ENCODE measurements at places on chromosomes 1 and 21.

- no peak for DNase-seq
These were observed 320 bp downstream of the C1orf174 start for GRCh38 chr1:3899754-3900149.

DNA sequence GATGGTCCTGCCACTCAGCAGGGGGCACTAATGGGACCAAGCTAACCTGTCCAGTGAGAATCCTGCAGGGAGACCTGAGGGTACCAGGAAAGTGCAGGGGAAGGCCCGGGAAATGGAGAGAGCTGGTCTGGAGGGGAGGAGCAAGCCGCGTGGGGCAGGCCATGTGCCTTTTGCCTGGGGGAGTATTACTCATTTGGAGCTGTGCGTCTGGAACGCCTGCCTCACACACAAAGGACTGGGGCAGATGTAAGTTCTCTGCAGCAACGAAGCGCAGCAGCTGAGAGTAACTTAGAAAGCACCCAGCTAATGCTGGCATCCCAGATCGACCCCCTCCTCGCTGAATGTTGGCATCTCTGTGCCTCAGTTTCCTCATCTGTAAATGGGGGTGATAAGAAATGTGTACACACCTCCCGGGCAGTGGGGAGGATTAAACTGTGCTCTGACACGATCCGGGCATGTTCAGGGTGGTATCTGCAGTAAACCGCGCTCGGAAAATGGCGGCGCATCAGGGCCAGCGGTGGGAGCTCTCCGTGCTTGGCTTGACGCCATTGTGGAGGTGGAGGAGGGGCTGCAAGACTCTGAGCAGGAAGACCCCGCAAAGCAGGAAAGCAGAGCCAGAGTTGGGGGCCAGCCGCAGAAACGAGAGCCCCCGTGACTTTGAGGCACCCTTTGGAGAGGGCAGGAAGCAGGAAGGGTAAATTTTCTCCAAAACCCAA lies 212.5 kb downstream of the NPHP4 start:
- DNase-seq: no peak

DNA sequence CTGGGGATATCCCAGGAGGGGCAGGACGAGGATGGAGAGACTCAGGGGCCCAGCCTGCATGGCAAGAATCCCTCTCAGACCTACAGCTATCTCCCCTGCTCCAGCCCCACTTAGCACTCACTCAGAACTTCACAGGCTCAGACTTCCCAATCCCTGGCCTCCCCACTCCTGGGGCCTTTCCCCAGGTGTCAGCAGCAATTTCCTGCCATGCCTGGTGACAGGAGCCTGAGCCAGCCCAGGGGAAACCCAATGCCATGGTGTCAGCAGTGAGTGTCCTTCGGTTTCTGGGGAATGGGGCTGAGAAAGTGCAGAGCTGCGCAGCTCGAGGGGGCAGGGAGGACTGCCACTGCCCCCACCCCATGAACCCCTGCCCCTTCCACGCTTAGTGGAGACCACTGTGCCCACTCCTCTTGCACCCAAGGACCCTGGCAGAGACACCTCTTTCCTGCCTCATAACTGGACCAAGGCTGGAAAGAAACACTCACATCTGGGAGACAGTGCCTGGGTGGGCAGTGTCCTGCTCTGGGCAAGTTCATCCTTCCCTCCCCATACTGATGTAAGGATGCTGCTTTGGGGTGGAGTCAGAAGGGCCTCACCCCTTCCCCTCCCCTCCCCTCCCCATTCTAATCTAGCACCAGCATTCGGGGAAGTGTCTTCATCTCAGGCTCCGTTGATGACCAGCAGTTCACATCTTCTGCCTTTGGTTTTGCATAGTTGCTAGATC lies 17.1 kb upstream of the UBL4B start:
- DNase-seq: no peak

DNA sequence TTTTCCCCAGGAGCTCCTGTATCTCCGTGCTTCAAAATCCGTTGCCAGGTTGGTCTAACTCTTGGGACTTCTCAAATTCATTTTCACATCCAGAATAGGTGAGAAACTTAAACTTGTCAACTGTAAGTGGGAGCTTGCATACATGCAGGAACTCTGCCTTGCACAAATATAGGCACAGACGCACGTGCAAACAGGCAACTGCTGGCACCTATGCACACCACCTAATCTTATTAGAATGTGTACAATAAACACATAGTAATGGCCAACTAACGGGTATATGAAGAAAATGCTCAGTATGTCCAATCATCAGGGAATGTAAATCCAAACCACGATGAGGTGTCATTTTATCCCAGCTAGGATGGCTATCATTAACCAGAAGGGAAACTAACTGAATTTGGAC lies 22.6 kb upstream of the FCGR2A start:
- no peak for DNase-seq

- no peak for DNase-seq
These were observed 97.3 kb downstream of the LMX1A start for GRCh38 chr1:165259236-165259635.

GRCh38 chr1:1892079-1892762 lies 1.3 kb upstream of the GNB1 start:
- no peak for DNase-seq

DNA sequence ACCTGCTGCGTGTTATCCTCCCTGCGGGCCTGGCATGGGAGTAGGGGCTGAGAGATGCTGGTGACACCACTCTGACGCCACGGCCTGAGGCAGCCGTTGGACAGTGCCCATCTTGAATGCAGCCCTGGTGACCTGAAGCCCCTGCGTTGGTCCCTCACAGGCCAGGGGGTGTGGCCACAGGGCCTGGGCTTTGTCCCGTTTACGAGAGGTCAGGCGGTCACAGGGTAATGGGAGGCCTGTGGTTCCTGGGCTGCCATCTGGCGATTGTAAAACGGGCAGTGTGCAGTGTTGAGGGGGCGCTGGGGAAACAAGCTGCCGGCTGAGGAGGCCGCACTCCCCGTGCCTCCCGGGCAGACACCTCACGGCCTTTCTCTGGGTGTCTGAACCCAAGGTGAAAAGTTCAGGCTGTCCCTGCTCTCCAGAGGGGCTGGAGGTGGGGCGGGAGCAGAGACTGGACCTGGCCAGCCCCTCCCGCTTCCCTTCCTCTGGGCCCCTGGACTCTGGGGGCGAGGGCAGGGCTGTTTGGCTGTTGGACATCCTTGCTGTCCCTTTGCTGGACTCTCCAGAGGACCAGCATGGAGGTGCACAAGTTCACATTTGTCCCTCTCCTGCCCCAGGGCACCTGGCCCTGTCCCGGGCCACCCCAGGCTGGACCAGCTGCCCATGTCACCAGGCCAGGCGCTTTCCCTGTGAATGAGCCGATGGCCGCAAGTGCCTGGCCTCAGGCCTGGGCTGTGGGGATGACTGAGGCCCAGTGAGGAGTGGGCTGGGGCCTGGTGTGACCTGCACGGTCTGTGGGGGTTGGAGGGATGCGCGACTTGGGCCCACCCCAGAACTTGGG lies 42.4 kb downstream of the SKI start:
- no peak for DNase-seq

DNA sequence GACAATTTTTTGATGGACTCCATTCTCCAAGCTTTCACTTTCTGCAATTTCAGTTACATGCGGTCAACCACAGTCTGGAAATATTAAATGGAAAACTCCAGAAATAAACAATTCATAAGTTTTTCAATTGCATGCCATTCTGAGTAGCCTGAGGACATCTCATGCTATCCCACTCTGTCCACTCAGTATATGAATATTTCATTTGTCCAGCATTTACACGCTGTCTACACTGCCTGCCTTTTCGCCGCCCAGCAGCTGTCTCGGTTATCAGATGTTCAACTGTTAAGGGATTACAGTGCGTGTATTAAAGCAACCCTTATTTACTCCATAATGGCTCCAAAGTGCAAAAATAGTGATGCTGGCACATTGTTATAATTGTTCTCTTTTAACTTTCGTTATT lies 116.3 kb downstream of the ADSS2 start:
- DNase-seq: no peak

- DNase-seq: no peak
These were observed 158.0 kb downstream of the GPATCH2 start for GRCh38 chr1:217472915-217473314.

- no peak for DNase-seq
These were observed 39.0 kb upstream of the RWDD3 start for GRCh38 chr1:95195046-95195445.

- DNase-seq: no peak
These were observed 142.4 kb downstream of the ZP4 start for GRCh38 chr1:237748171-237748960.

DNA sequence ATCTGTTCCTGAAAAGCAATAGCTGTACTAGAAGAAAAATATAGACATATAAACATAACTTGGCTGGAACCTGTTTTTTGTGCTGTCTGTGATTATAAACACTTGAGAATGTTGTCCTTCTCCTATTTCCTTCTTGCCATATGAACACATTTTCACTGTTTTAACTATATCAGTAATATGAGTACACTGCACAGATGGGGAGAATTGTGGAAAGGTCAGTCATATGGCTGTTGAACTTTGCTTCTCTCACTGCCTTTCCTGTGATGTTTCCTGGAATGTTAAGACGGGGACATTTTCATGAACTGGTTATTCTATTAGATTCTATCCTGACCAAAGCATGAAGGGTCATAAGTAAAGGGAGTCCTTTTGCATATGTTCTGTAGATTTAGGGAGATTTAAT lies 24.9 kb downstream of the HMCN1 start:
- no peak for DNase-seq

DNA sequence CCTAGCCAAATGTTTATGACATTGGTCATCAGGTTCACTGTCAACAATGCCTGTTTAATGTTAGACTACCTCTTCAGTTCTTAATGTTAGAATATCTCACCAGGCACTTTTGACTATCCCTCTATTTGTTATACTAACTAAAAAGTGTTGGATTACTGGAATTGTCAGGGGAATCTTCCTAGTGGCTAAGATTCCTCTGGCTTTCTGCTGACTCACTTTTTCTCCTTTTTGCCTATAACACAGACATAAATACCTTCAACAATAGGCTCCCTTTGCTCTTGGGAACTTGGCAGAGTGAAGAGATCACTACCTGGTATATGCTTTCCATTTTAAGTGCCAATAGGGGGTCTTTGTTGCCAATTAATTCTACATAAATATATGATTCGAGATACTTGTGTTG lies 68.5 kb downstream of the TMEM200B start:
- DNase-seq: no peak

GRCh38 chr1:12600335-12600734 lies 17.7 kb downstream of the DHRS3 start:
- no peak for DNase-seq

GRCh38 chr1:58568271-58568860 lies 8.7 kb downstream of the TACSTD2 start:
- no peak for DNase-seq

DNA sequence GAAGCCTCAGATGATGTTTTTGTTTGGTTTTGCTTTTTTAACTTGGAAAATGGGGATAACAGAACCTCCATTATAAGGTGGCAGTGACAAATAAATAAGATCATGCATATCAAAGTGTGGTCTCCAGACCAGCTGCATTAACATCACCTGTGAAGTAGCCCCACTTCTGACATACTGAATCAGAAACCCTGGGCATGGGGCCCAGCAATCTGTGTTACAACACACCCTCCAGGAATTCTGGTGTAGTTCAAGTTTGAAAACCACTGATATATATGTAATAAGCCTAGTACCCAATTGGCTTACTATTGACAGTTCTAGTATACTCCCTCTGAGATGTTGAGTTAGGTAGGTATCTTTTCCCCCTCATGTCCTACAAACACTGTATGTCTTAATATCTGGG lies 24.1 kb upstream of the RNF19B start:
- DNase-seq: no peak

- DNase-seq: no peak
These were observed 551.3 kb downstream of the KCNT2 start for GRCh38 chr1:196056966-196057365.

GRCh38 chr1:170685166-170685565 lies 21.2 kb downstream of the PRRX1 start:
- DNase-seq: no peak

DNA sequence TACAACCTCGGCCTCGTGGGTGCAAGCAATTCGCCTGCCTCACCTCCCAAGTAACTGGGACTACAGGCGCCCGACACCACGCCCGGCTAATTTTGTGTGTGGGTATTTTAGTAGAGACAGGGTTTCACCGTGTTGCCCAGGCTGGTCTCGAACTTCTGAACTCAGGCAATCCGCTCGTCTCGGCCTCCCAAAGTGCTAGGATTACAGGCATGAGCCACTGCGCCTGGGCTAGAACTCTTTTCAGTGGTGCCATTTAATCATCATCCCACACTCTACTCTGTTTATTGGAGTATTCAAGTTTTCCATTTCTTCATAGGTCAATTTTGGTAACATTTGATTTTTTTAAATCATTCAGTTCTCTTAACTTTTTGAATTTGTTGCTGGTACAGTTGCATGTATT lies 101.3 kb downstream of the DHRS3 start:
- DNase-seq: no peak

- no peak for DNase-seq
These were observed 11.5 kb downstream of the CDC14A start for GRCh38 chr1:100363831-100364230.

- no peak for DNase-seq
These were observed 41.5 kb upstream of the EGLN1 start for GRCh38 chr1:231463541-231463940.

DNA sequence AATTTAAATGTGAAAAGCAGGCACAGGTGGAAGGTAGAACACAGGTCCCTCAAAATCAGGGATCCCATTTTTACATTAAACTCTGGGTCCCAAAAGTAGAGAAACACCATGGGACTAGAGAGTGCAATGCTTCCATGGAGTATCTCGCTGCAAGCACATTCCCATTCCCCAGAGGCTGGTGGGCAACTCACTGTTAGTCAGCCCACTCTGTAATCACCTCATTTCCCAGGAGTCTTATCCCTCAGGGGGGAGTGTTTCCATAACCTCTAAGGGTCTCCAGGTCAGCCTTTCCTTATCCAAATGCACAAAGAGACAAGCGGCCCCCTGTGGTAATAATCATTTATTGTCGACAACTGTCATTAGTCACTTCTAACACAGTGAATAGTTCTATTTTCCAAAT lies 490.1 kb upstream of the LRRC7 start:
- DNase-seq: no peak

DNA sequence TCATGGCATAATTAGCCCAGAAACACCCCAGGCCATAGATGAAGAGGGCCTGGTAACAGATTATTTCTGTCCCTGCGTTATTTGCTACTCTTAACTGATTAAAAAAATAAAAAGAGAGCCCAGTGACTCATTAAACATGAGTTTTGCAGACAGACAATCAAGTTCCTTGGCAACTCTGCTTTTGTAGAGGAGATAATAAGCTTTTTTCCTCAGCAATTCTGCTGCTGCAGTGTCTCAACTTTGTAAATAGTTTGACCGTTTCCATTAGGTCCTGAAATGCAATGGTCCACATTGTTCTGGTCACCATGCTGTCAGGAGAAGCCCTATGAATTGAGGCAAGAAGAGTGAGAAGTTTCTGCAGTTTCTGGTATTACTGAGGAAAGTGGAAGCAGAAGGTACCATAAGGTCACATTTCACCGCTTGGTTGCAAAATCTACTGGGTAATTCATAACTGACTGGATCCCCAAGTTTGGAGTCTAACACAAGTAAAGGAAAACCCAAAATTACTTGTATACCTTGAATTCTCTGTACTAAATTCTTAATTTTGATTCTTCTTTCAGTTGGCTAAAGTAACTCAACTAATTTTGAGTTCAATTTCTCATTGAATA lies 139.5 kb downstream of the ZZZ3 start:
- no peak for DNase-seq

Data from cortex of kidney (tissue), 1 donor.